ENCODE measurements at places on chromosomes 5 and 9.

DNA sequence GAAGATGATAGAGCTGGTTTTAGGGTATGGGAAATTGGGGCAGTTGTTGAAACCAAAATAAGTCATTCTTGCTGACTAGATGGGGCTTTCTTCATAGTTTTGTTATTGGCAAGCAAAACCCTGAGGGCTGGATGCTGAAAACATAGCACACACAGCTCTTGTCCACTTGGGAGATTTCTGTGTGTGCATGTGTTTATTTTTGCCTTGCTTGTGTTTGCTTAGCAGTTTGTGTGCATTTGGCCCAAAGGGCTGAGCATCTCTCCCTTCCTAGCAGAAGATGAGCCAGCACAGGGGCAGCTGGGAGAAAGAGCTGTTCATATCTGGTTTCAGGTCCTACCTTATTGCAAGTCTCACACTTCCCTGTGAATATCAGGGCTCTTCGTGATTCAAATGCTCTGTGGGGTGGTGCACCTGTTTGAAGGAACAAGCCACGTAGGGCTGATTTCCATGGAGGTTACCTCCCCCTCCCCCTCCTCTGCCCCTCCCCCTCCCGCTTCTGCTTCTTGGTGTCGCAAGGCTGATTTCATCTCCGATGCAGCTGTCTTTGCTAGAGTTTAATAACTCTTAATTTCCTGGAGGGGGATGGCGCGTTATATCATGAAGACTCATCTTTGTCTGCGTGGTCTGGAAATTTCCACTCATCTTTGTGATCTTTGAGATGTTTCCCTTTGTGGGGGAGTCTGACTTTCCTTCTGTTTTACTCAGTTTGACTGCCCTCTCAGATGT is 296.5 kb downstream of the ARHGAP26 start:
- DNase-seq: peak; percentile 84

DNA sequence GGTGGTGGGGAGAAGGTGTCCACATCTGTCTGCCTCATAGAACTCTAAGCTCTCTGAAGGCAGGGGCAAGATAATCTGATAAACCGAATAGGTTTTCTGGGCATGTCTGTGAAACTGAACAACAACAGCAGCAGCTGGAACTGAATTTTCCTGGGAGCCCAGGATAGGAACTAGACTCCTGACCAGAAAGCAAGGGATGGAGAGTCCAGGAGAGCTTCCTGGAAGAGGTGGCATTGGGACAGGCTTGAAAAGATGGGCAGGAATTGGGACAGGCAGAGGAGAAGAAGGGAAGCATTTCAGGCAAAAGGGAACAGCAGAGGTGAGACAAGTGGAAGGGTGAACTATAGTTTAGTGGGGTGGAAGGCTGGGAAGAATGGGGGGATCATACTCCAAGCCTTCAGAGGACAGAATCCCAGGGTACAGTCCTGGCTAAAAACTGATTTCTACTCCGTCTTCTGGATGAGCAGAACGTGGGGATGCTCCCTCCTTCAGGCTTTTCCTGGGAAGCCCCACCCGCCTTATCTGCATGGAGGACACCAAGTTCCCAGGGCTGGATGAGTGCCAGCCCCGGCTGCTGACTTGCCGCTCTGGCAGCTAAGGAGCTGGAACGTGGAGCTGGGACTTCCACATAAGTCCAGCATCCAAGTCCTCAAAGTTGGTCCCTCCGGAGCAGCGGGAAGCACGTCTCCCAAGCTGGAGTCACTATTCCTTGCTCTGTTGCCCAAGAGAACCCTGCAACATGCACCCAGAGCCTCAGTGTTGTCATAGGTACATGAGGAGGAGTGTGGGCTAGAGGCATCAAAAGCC is 13.9 kb upstream of the KIF12 start:
- no peak for DNase-seq

- no peak for DNase-seq
Measured at GRCh38 chr9:37583522-37584121, 7.4 kb upstream of the FBXO10 start.

GRCh38 chr5:124677374-124678351 is 68.8 kb downstream of the ZNF608 start:
- DNase-seq: no peak

- no peak for DNase-seq
Measured at GRCh38 chr5:139850423-139851016, 54.9 kb downstream of the PSD2 start.
